ENCODE measurements at places on chromosomes 3 and 15.

DNA sequence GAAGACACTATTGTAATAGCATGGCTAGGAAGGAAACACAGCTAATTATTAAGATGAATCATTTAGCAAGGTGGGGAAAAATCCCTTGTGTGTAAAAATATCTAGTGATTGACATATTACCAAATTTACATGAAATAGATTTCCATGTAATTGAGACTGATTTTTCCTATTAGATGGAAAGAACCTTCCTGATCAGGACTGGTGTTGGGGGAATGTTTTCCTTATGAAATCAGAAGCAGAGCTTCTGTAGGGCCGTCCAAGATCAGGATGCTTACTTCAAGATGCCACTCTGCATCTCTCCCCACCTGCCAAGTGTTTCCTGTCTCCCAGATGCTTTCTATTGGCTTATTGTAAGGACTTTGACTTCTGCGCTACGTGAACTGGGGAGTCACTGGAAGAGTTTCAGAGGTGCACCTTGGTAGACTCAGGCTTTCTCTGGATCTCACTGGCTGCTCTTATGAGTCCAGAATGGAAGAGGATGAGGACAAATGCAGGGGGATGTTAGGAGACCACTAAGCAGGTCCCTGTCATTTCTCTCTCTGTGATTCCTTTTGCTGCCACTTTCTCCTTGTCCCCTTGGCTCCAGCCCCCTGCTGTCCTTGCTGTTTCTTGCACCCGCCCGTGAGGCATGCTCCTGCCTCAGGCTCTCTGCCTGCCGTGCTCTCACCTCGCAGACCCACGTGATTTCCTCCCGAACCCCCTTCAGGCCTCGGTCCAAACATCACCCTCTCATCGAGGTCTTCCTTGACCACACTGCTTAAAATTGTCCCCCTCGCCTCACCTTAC is 30.1 kb downstream of the BTD start:
- no peak for DNase-seq

DNA sequence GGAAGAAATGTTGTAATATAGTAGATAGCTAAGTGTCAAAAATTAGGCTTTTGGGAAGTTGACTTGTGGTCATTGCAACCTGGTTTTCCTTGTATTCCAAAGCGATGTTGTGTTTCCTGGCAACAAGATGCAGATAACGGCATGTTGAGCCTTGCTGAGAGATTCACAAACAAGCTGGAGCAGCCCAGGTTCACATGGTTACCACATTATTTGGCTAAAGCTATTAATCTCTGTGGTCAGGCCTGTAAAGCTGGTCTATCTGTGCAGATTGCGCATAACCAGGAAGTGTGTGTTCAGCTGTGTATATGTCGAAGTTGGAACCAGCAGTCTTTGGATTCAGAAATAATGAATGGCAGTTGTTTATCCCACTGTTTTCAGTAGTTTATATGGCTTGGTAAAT is 6.6 kb downstream of the TIPARP start:
- DNase-seq: peak; percentile 47

DNA sequence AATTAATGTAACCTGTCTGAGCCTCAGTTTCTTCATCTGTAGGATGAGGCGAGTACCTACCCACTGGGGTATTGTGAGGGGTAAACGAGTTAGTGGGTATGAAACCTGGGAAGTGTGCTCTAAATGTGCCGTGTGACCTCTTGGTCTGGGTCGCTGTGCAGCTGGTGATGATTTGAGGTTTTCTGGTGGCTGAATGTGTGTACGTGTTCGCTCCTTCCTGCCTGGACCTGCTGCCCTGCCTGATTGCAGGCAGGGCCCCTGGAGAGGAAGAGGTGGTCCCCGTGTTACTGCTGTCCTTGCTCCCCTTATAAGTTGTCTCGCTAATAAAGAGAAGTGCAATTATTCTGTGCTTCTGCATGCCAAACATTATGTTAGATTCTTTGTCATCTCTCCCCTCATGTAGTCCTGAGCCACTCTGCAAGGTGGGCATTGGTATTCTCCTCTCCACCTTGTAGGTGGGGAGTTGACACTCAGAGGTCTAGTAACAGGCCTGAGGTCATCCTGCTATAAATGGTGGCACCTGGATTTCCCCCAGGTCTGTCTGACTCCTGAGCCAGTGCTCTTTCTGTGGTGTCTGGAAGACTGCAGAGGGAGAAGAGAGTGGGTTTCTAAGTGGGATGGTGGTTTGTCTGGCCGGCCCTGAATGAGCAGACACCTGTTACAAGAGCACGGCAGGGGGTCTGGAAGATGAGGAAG is 15.7 kb downstream of the PDIA5 start:
- DNase-seq: no peak

DNA sequence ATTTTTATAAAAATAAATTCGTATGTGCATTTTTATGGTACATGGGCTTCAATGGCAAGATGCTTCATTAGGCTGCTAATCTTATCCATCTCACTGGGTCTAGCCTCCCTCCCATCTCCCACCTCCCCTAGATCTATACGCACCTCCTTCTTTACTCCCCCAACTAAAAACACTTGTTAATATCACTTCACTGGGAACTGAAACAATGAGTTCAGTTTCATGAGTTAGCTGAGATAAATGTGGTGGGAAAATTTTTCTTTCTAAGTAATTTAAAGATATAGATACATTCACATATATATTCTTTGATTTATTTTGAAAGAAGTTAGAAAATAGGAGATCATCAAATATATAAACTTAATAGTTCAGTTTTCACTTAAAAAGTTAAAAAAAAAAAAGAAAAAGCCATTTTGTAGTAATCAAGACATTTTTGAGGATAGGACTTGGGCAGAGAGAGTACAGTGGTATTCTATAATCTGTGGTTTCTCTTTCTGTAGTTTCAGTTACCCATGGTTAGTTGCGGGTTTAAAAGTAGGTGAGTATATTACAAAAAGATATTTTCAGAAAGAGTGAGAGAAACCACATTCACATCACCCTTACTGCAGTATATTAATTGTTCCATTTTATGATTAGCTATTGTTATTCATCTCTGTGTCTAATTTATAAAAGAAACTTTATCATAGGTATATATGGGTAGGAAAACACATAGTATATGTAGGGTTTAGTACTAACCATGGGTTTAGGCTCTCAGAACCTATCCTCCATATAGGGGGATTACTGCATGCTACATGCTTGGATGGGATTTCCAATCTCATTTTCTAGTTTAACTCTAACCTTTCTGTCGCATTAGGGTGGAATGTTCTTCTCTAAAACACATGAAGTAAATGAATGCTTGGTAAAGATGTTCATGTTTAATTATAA is 316.0 kb upstream of the CBLB start:
- no peak for DNase-seq

DNA sequence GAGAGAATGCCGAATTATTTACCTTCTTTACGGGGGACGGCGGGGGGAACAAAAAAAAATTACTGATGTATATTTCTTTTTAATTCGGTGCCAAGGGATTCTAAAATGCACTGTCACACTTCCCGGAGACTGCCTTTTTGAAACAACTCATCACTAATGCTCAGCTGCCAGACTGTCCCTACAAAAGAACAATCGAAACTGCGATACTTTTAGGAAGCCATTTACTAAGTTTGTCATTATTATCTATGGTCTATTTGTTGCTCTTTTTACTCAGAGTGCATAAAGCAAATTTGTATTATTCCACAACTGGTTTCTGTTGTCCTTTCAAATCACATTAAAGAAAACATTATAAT is 60.8 kb downstream of the TM4SF4 start:
- no peak for DNase-seq

DNA sequence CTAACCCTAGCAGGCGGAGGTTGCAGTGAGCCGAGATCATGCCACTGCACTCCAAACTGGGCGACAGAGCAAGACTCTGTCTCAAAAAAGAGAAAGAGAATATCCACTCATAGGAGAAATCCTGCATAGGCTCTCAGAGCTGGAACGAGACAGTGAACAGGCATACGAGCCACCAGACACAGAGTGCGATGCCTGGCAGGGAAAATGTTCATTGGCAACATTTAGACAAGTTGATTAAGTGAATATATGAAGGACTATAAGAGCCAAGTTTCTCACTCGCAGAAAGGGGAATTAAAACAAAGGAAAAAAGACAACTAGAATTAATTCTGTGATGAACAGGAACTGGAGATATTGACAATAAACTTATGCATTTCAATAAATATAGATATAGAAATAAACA is 27.1 kb upstream of the ARHGEF26 start:
- DNase-seq: no peak

- DNase-seq: no peak
These were observed 62.6 kb downstream of the AKAP13 start for GRCh38 chr15:85443046-85443445.

Measured in MG63 (cell line).